ENCODE measurements at places on chromosomes 1 and 21.

GRCh38 chr1:114100148-114100547 is 53.5 kb downstream of the SYT6 start:
- no peak for DNase-seq

- no peak for DNase-seq
These were observed 11.8 kb upstream of the FUBP1 start for GRCh38 chr1:77990629-77991204.

DNA sequence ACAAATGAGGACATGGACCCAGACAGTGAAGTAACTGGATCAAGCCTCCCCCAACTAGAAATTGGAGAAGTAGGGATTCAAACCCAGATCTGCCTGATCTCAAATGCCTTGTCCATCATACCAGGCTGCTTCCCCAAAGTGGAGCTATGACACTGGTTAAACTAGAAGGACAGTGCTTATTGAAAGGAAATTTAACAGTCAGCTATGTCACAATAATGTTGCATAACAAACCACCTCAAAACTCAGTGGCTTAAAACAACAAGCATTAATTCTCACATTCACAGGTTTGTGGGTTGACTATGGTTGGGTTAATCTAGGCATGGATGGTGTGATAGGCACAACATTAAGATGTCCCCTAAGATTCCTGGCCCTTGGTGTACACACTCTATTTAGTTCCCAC is 107.1 kb downstream of the TAS1R2 start:
- no peak for DNase-seq

GRCh38 chr1:59295618-59296017 is 1.3 kb upstream of the FGGY start:
- no peak for DNase-seq

Measured in GM12865 (cell line).